Epithelial cell of esophagus (primary cell): ENCODE measurements at places on chromosomes 3 and 15.

DNA sequence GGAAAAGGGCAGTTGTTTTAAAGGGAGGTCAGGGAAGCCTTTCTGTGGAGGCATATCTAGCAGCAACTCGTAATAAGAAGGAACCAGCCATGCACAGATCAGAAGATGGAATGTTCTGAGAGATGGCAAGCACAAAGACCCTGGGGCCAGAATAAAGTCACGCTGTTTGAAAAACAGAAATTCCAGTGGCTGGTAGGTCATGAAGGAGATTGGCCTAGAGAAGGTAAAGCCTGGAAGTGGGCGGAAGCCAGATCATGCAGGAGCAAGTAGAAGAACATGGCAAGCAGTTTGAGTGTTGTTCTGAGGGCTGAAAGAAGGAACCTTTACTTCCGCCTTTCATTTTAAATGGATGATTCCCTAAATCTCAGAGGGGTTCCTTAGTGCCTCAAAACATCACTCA, 208.1 kb upstream of the PPP2R3A start:
- no peak for DNase-seq

DNA sequence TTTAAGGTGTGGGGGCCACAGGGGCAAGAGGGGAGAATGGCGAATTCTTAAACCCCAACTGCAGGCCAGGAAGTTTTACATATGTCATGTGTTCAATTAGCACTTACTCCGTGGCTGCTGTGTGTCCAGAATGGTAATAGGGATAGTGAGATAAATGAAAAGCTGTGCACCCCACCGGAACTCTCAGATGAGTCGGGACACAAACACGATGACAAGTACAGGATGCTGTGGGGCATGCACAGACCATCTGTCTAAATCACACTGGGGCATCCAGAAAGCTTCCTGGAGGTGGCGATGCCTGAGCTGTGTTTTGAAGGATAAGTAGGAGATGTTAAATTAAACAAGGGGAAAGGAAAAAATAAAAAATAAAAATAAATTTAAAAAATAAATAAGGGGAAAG, 18.3 kb upstream of the TMEM158 start:
- no peak for DNase-seq

- no peak for DNase-seq
Measured at GRCh38 chr3:183466575-183466974, 38.2 kb upstream of the MCF2L2 start.

DNA sequence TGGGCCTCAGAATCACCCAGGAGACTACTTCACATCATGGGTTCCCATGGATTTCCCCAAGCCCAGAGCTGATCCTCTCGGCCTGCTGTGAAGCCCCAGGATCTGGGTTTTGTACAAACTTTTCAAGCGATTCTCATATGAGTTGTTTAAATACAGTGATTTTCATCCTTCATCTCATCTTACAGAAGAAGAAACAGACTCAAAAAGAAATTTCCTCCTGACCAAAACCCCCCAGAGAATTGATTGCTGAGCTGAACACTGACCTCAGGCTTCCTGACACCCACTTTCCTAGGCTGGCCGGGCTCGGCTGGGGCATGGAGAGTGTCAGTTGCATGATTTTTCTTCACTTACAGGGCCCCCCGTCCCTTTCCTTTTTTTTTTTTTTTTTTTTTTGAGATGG, 60.3 kb downstream of the BDH1 start:
- no peak for DNase-seq

DNA sequence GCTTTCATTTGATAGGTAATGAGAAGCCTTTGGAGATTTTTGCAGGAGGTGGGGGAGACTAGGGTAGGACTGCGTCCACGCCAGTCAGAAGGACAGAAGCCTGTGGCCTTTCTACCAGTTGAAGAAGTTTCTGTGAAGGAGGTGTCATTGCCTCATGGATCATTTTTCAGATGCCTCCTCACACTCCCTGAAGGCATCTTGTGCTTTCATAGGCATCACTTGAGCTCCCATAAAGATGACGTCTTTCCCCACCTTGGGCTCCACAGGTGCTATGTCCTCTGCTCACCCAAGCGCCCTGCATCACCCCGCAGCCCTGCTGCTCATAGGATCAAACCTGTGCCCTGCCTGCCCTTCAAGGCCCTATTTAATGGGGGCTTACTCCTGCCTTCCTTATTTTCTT, 7.5 kb upstream of the ITGA11 start:
- DNase-seq = no peak

DNA sequence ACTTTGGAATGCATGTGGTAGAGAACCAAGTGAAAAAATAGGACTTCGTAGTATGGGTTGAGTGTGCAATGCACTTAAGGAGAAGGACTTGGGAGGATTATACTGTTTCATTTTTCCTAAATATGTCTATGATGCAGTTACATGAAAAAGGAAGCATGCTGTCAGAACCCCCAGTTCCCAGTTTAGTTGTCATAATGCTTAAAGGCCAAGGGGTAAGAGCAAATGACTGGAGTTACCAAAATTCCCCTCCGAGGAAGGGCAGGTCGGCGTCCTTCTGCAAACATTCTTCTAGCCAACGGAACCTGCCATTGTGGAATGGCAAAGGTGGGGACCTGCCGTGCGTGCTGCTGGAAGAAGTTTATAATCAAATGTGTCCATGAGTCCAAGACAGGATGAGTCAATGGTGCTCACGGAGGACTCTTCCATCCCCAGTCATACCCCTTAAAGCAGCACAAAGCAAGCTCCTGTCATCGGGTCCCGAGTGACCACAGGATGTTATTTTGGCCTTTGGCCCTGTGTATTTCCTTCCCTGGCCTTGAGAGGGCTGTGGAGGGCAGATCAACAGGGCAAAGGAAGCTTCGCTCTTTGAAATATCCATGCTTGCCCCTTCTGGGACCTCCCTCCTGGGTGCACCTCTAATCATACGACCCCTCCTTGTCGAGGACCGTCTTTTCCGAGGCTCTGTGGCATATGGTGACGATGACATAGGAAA, 93.2 kb downstream of the SLCO3A1 start:
- DNase-seq = no peak

DNA sequence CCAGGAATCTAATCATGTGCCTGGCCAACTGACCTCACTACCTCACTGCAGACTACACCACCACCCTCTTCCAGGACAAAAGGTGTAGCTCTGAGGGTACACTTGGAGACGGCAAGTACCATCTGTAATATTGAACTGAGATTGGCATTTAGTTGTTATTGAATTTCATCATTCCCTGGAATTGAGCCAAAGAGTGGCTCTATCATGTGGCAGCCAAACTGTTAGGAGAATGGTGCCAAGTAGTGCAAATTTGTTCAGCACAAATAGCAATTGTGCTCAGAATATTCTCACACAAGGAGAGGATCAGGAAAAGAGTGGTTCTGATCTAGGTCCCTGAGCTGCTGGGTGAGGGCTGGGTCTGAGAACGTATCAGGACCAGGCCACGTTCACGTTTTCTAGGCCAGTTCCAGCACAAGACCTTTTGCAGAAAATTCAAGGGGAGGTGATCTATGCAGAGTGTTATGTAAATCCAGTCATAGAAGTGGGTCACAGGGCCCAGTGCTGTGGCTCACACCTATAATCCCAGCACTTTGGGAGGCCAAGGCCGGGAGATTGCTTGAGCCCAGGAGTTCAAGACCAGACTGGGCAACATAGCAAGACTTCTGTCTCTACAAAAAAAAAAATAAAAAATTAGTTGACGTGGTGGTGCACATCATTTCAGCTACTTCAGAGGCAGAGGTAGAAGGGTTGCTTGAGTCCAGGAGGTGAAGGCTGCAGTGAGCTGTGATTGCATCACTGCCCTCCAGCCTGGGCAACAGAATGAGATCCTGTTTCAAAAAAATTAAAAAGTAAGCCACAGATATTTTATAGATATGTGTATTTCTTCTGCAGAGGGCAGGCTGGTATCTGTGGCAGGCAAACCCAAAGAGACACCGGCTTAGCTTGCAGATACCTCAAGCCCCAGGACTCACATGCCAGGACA, 31.9 kb upstream of the CFAP161 start:
- DNase-seq = no peak
